Fibroblast of mammary gland (primary cell): ENCODE measurements at places on chromosomes 12 and 14.

- DNase-seq, result no peak
Measured at GRCh38 chr14:101934601-101935150, 29.7 kb upstream of the DYNC1H1 start.

DNA sequence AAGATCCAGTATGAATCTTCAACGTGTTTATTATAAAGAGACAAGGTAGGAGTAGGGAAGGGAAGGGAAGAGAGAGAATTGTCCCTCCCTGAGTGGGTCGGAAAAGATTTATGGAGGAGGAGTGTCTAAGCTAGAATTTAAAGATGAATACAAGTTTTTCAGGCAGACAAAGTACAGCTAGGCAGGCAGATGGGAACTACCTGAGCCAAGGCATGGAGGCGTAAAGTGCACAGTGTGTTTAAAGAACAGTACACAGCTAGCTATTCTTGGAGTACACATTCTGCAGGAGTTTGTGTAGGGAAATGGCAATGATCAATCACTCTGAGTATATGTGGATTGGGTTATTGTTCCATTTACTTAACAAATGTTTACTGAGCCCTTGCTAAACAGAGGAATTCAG, 20.1 kb downstream of the PLEKHG7 start:
- DNase-seq, result no peak

- DNase-seq, result no peak
Measured at GRCh38 chr14:22588526-22589095, 413 bp downstream of the DAD1 start.

DNA sequence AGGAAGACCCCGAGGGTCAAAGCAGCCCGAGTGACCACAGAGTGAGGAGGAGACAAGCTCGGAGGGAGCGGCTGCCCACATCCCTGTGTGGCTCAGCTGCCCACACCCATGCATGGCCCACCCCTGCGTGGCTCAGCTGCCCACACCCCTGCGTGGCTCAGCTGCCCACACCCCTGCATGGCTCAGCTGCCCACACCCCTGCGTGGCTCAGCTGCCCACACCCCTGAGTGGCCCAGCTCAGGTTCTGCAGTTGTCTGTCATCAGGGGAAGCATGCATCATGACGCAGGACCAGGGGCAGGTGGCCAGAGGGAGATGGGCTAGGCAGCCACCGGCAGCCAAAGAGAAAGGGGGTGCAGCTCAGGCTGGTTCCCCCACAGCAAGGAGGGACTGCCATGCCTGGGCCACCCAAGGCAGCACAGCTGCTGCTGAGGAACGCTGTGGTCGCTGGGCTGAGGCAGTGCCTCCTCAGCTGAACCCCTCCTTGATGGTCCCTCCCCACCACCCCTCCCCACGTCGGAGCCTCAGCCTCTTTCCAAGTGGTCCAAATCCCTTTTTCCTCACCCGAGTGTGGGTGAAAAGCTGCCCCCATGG, 33.3 kb upstream of the NUDT14 start:
- DNase-seq, result no peak

GRCh38 chr12:10358131-10358530, 31.7 kb downstream of the KLRK1 start:
- DNase-seq, result no peak

DNA sequence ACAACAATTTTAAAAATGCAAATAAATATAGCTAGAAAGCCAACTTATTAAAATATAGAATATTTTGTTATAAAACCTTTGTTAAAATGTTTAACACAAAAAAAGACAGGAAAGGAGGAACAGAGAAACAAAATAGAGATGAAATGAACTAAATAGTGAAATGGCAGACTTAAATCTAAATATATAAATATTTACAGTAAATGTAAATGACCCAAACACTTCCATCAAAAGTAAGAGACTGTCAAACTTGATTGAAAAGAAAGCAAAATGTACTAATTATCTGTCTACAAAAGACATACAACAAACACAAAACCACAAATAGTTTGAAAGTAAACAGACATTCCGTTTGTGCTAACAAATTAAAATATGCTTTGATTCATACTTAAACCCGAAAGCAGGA, 41.7 kb downstream of the PLBD1 start:
- no peak for DNase-seq

DNA sequence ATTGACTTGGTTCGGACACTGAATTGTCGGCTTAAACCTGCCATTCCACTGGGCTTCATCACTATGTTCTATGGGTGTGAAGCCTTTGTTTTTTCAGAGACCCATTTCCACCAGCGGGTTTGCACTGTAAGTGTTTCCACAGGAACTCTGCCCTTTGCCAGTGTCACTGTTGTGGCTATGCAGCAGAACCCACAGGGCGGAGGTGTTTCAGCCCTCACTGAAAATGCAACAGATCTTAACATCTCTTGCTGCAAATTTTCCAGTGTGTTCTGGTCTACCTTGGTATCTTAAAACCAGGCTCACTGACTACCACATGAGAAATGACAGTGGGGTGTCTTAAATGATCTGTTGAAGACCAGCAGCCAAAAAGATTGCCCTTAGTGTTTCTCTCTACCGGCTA, 21.1 kb downstream of the PRKCH start:
- no peak for DNase-seq

DNA sequence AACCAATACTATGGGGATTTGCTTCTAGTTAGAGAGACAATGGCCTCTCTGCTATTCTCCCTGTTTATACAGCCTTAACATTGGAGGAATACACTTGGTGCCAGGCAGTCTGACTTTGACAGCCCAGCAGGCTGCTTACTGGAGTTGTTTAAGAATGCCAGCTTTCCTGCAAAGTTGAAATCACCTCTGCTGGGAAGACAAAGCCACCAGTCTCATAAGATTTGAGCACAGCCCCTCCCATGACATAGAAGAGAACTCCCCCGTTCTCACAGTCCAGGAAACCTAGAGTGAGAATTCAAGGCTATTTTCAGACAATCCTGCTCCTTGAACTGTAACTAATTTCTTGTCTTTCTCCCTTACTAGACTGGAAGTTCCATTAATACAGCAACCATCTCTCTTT, 21.1 kb upstream of the CATSPERB start:
- DNase-seq, result no peak

- DNase-seq, result no peak
Measured at GRCh38 chr14:63224196-63224595, 20.0 kb downstream of the RHOJ start.

- DNase-seq, result no peak
Measured at GRCh38 chr12:48990552-48990951, 8.6 kb downstream of the DDN start.

- DNase-seq, result no peak
Measured at GRCh38 chr12:14771651-14772137, 31.6 kb downstream of the WBP11 start.

GRCh38 chr14:23937203-23937602, 16.4 kb upstream of the DHRS4 start:
- DNase-seq, result no peak

DNA sequence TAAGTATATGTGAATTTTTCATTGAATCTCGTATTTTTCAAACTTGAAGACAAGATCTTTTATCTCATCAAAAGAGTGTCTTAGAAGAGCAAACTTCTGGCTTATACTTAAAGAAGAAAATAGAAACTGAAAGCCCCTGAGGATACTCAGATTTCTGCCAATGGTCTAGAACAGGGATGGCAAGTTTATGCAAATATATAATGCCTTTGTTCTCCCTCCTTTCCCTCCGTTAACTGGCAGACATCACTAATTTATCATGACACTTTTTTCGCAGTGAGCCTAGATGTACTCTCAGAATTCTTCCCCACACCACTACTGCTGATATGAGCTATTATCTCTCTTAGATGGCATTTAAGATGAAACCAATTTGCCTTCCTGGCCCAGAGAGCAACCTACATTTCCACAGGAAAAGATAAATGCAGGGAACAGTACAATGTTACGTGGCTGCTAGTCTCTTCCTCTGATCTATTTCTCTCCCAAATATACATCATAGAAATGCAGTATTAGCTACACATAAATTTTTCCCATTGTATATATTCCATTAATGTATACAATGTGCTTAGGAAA, 40.0 kb upstream of the DAAM1 start:
- DNase-seq, result no peak

GRCh38 chr12:130762319-130762675, 46.2 kb upstream of the RIMBP2 start:
- DNase-seq, result no peak

DNA sequence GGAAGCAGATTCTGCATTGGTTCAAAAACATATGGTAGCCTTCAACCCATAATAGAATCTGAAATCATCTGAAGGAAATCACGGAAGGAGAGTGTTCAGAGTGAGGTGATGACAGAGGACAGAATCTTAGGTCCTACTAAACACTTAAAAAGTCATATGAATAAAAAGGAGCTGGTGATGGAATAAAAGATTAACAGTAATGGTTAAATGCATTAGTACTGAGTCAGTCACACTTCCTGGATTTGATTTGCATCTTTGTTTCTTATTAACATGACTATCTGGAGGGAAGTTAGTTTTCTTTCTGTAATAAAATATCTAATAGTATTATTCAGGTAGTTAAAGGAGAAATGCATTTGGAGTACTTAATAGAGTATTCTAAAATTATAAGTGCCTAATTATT, 296.3 kb upstream of the ATXN7L3B start:
- DNase-seq, result no peak
